ENCODE measurements at places on chromosomes 2 and 18.
A peak's percentile ranks its signal among the peaks of the same experiment; 100 is the strongest.

GRCh38 chr18:13216711-13217465, 1.7 kb upstream of the LDLRAD4 start:
- H3K27me3 ChIP-seq: peaks cover 77% of the 10 kb centered on the region
- no peaks in the 10 kb centered on the region for H3K36me3 ChIP-seq
- H3K4me1 ChIP-seq: peaks cover 12% of the 10 kb centered on the region
- peak; percentile 41 for DNase-seq
- no peak overlapping the region for H3K27ac ChIP-seq

- no peak overlapping the region for H3K27ac ChIP-seq
- no peaks in the 10 kb centered on the region for H3K36me3 ChIP-seq
- DNase-seq: no peak
- H3K27me3 ChIP-seq: peaks cover 4% of the 10 kb centered on the region
- no peak overlapping the region for H3K4me3 ChIP-seq
Observed at GRCh38 chr2:56709181-56709580, 525.4 kb downstream of the CCDC85A start.

- no peak for DNase-seq
- no peak overlapping the region for H3K4me3 ChIP-seq
- H3K4me1 ChIP-seq: peaks cover 10% of the 10 kb centered on the region
- no peaks in the 10 kb centered on the region for H3K36me3 ChIP-seq
- no peak overlapping the region for H3K27ac ChIP-seq
Observed at GRCh38 chr2:65613968-65614555, 181.7 kb upstream of the SPRED2 start.

GRCh38 chr2:223589901-223590300, 12.3 kb downstream of the SCG2 start:
- H3K36me3 ChIP-seq: peaks cover 3% of the 10 kb centered on the region
- H3K4me3 ChIP-seq: no peak overlapping the region
- peaks cover 32% of the 10 kb centered on the region for H3K4me1 ChIP-seq

DNA sequence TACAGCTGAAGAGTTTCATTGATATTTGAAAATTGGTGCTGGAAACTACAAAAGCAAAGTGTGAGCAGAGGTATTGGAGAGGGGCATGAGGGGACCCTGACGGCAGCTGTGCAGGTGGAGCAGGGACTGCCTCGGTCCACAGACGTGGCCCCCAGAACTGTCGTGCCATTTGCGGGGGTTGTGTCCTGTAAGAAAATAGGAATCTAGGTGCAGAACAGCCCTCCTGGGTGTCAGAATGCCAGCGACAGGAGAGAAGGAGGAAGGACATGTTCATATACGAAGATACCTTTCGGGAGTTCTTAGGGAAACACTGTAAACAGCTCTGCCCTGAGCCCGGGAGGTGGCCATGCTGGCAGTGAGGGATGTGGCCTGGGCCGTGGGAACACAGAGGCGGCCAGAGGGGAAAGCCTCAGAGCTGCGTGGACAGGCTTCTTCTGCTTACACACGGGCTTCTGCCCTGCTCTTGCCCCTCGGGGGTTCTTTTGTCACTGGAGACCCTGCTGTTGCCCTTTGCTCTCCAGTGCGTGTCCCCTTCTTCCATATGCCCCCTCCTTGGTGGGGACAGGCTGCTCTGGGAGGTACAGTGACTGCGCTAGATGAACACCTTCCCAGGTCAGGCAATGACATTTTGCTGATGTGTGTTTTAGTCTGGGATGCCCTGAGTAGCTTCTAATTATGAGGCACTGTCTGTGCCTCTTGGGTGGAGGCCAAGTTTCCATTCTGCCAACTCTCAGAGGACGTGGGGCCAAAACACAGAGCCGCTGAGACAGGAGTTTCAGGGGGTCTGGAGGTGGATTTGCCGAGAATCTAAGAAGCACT, 81.9 kb upstream of the TXNDC2 start:
- H3K4me1 ChIP-seq: peaks cover 58% of the 10 kb centered on the region
- H3K27ac ChIP-seq: peak overlapping the region; percentile 97
- peaks cover 7% of the 10 kb centered on the region for H3K36me3 ChIP-seq
- H3K27me3 ChIP-seq: no peaks in the 10 kb centered on the region

DNA sequence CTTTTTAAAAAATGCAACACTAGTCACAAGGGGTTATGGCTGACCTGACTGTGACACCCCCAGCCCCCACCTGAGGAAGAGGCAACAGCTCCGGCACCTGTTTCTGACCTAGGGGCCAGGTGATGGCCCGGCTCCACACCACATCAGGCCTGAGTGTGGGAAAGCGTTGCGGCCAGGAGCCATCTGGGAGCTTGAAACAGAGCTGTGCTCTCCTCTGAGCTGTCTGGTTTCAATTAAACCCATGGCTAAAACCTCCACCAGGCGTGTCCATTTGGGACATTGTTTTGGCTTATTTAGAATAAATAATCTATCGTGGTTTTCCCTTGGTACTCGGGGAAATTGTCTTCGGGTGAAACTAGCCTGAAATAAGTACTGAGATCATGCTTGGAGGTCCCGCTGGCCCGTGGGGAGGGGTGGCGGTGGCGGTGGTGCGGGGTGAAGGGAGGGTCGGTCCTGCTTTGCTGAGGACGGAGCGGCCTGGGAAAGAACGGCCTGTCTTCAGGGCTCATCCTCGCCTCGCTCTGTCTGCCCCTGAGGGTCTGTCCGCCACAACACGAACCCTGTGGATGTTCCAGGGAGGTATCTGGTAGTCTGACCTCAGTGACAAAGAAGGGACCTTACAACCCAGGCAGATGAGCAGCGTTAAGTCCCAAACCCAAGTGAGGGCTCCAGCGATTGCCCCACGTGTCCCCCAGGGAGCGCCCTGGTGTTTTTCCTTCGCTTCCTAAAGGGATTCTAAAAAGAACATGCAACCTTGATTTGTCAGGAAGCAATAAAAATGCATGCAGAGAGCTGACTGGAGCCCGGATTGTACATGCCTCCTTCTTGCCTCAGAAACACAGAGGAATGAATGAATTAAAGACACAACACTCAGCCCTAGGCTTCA, 58.7 kb downstream of the IL1RL2 start:
- no peak for DNase-seq
- no peaks in the 10 kb centered on the region for H3K36me3 ChIP-seq
- H3K27me3 ChIP-seq: peaks cover 41% of the 10 kb centered on the region
- peaks cover 5% of the 10 kb centered on the region for H3K4me1 ChIP-seq

All from neural crest cell (in vitro differentiated cells).